Stimulated activated CD8-positive, alpha-beta memory T cell treated with anti-CD3 and anti-CD28 coated beads, Interleukin-15, amount 100 ng/mL, for 4 hours (primary cell): ENCODE measurements at places on chromosomes 16 and 17.

DNA sequence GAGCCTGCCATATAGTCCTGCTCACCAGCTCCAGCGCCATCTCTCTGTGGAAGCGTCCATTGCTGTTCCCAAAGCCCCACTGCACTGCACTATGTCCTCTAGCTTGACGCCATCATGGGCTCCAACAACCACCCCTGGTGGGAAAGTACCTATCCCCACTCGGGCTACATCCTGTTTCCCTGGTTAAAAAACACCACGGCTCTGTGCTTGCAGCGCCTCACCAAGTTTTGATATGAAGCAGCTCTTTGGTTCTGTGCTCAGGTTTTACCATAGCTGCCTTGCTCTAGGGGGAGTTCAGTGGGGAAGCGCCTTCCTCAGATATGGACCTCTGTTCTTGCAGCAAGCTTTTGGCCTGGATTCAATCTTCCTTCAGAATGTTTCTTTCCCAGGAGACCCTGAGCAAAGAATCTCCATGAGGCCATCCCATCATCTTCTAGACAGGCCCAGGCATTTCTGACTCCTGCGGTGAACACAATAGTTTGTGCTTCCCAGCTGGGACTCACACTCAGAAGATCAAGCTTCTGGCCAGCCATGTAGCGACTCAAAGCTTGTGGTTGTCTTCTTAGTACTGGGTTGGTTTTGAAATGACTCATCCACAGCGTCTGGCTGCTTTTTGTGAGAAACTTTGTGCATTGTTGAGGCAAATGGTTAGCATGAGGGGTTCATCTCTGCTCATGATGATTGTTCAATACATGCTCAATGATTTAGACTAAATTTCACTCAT, 39.5 kb downstream of the DYNLRB2 start:
- no peak for DNase-seq

DNA sequence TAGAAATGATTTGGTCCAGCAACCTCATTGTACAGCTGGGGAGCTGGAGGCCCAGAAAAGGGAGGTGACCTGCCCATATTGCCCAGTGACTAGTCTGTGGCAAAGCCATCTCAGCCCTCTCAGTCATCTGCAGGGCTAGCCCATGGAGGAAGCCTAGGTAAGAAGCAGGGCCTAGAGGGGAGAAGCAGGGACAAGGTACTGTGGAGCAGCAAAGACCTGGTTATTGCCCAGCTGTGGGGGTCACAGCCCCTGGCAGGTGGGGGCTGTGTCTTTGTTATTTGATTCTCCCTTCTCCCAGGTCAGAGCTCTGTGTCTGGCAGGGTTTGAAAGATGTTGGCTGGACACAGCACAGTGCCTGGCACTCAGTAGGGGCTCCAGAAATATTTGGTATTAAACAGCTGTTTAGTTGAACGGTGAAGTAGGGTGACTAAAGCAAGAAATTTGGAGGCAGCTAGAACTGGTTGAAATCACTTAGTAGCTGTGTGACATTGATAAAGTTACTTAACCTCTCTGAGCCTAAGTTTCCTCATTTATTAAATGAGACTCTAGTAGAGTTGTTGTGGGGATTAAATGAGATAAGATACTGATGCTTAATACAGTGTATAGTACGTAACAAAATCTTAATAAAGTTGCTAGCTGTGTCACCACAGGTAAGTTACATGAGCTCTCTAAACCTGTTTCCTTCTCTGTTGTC, 17.3 kb downstream of the CCR7 start:
- DNase-seq = no peak

DNA sequence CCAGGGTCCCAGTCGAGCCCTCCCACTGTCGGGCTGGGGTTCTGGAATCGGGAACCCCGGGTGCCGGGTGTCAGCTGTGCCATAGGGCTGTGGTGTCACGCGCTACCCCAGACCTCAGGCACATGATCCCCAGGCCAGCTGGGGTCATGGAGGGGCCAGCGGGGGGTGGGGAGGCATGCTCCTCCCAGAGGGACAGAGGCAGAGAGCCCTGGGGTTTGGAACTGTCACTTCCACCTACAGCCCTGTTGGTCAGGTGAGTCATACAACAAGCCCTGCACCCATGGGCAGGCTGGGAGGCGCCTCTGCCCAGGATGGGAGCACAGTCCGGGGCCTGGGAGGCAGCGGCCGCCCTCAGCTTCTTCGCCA, 63.0 kb downstream of the BAIAP2 start:
- DNase-seq = no peak

DNA sequence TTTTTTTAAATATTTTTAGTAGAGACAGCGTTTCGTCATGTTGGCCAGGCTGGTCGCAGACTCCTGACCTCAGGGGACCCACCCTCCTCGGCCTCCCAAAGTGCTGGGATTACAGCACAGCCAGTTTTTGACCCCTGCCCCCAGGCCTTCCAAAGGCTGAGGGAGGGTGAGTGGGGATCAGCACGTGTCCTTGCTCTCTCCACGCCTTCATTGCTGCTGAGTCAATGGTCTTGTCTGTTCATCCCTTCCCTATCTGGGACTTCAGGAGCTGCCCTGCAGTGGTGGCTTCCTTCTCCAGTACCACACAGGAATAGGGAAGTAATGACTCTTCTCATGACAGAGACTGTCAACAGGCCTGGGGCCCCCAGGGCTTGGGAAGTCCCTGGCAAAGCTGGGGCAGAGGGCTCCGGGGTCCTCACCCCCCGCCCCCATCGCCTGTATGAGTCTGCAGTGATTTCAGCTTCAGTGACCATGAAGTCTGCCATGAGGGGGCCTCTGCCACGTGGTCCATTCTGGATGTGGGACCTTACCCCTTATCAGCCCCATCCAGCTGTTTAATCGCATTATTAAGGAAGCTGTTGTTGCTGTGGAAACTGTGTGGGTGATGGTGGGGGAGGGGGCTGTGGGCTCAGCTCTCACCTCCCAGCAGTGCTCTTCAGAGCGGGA, 6.1 kb downstream of the ABCC3 start:
- no peak for DNase-seq

GRCh38 chr16:66489818-66490217, 60.1 kb downstream of the TK2 start:
- DNase-seq = no peak

- DNase-seq = no peak
Observed at GRCh38 chr17:33730131-33730530, 437.0 kb upstream of the ASIC2 start.

GRCh38 chr17:72556944-72557826, 436.4 kb downstream of the SOX9 start:
- DNase-seq = no peak

- peak; percentile 50 for DNase-seq
Observed at GRCh38 chr17:47719411-47720152, 13.5 kb upstream of the TBX21 start.

DNA sequence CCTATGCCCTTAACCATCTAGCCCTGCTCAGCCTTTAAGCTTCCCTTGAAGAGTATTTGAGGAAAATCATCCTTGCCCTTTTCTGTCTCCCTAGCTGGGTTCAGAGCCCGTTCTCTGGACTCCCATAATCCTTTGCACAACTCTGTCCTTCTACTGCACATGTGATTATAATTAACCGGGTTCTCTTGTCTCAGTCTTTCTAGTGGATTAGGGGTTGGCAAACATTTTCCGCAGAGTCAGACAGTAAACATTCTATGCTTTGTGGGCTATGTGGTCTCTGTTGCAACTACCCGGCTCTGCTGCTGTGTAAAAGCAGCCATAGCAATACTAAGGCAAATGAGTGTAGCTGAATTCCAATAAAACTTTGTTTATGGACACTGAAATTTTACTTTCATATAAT, 80.0 kb downstream of the CDRT15 start:
- DNase-seq = no peak

GRCh38 chr17:55451758-55452138, 30.1 kb upstream of the MMD start:
- no peak for DNase-seq

DNA sequence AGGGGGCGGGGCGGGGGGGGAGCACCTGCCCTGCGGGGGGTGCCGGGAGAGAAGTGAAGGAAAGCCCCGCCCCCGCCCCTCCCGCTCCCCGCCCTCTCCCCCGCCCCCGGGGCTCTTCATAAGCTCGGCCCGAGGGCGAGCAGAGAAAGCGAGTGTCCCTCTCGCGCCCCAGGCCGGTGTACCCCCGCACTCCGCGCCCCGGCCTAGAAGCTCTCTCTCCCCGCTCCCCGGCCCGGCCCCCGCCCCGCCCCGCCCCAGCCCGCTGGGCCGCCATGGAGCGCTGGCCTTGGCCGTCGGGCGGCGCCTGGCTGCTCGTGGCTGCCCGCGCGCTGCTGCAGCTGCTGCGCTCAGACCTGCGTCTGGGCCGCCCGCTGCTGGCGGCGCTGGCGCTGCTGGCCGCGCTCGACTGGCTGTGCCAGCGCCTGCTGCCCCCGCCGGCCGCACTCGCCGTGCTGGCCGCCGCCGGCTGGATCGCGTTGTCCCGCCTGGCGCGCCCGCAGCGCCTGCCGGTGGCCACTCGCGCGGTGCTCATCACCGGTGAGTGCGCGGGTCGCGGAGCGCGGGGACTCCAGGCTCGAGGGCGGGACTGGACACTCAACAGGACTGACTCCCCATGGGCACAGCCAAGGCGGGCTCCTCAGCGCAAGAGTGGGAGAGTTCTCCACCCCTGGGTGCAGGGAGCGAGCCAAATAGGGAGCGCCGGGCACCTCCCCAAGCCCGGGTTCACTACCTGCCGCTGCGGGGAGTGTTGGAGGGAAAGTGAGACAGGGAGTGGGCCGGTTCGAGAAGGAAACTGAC, at the start of gene HSD11B2:
HSD11B2 (plus strand) TSS at position 145 of the 798 bp plus-strand sequence; CDS start at position 273, 128 bp downstream.
- DNase-seq = no peak

DNA sequence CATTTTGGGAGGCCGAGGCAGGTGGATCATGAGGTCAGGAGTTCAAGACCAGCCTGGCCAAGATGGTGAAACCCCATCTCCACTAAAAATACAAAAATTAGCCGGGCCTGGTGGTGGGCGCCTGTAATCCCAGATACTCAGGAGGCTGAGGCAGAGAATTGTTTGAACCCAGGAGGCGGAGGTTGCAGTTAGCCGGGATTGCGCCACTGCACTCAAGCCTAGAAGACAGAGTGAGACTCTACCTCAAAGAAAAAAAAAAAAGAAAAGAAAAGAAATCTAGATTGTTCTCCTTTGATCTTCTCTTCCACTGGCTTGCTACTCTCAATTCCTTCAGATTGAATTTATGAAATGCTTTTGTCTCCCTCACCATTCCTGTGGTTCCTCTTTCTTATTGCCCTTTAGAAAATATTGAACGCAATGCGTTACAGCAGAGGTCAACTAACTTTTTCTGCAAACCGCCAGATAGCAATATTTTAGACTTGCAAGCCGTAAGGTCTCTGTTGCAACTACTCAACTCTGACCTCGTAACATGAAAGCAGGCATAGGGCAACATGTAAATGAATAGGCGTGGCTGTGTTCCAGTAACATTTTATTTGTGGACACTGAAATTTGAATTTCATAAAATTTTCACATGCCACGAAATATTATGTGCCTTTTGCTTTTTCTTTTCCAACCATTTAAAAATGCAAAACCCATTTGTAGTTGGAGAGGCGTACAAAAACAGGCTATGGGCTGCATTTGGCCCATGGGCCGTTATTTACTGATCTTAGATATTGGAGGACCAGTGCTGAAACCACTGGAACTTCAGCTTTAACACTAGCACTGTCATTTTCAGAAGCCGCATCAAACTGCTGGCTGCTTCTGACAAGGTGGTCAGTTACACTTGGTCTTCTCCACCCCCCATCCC, 24.8 kb downstream of the PITPNC1 start:
- no peak for DNase-seq

GRCh38 chr16:65064131-65064530, 57.7 kb downstream of the CDH11 start:
- DNase-seq = no peak

DNA sequence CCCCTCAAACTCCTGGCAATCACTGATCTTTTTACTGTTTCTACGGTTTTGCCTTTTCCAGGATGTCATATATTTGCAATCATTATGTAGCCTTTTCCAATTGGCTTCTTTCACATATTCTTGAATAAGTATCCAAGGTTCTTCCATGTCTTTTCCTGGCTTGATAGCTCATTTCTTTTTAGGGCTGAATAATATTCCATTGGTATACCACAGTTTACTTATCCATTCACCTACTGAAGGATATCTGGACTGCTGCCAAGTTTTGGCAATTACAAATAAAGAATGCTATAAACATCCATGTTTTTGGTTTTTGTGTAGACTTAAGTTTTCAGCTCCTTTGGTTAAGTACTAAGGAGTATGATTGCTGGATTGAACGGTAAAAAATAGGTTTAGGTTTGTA, 16.0 kb downstream of the GPATCH8 start:
- DNase-seq = no peak

GRCh38 chr16:83059237-83059636, 432.5 kb downstream of the CDH13 start:
- no peak for DNase-seq

DNA sequence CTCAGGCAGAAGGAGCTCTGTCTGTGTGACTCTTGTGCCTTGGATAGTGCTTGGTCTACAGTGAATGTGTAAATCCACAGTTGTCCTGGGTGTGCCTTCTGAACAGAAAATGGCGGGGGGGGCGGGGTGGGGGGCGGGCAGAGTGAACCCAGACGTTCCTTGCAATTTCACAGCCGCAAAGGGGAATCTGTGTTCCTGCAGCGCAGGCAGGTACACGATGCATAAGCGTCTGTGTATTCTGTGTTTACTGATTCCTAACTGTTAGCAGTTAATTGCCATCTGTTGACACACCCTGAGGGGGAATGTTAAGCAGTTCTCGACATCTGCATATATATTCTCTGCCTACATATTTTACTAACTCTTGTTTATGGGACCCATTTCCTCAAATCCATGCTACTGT, 123.5 kb upstream of the ZFHX3 start:
- no peak for DNase-seq

DNA sequence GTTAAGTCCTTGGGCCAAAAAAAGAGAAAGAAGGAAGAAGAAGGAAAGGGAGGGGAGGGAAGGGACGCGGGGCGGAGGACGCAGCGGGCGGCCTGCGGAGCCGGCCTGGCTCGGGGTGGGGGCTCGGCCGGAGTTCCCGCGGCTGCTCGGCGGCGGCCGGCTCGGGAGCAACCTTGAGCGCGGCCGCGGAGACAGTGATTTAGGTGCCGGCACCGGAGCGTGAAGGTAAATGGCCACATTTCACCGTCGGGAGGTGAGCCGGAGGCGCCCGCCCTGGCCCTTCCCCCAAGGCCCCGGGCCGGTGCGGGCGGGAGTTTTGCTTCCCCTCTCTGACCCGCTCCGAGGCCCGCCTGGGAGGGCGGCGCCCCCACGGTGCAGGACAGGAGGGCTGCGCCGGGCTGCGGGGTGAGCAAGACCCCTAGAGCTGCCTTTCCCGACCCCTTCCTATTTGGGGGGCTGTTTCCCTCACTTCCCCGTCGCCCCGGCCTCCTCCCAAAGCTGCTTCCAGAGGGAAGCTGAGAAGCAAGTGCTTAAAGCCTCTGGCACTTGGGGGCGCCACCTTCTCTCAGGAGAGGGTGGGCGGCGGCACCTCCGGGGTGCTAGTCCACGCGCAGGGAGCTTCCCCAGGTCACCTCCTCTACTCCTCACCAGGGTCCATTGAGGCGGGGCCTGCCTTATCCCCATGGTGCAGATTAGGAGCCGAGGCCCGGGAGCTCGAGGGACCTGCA, 56.5 kb downstream of the MRM1 start:
- no peak for DNase-seq

DNA sequence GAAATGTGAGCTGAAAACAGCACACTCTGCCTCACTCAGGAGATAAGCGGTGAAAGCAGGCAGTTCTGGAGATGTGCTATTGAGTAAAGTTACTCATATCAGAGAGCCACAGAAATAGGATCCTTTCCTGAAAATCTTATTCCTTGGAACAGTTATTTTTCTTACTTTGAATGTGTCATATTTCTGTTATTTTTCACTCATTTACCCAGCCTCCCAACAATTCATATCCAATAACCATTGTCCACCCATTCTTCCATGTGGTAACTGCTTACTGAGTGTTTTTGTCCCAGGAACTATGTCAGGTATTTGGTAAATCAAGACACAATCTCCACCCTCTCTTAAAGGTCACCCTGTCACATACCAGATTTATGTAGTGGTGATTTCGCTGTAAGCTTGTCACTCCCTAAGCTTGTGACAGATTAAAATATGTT, 144.9 kb downstream of the PARN start:
- no peak for DNase-seq
